ENCODE measurements at places on chromosomes 3 and 15.

DNA sequence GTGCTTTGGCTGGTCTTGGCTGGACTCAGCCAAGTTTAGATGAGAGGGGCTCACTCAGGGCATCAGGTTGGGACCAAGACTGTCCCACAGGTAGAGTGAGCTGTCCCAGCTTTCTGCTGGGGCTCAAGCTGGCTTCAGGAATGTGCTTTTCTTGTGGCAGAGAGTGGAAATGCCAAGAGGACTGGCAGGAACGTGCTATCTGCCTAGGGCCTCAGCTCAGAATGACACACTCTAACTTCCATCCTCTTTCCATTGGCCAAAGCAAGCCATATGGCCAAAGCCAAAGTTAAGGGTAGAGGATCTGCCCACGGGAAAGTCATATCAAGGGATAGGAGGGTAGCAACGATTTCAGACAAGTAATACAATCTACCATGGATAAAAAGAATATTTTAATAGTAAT, 178.8 kb downstream of the ABHD5 start:
- DNase-seq, result peak; percentile 18

DNA sequence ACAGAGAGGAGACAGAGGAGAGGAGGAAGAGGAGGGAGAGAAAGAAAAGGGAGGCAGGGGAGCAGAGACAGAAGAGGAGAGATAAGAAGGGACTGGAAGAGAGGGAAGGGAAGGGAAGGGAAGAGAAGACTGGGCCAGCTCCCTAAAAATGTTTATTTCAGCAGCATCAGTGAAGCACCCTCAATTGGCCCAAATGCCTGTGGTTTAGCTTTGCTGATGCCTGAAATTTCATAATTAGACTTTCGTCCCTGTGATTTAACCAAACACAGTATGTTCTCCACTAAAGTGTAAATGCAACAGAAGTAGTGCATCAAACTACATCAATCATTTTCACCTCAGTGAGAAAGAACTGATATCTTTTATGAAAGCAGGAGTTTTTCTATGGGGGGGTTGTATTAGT, 55.9 kb downstream of the NOX5 start:
- no peak for DNase-seq

DNA sequence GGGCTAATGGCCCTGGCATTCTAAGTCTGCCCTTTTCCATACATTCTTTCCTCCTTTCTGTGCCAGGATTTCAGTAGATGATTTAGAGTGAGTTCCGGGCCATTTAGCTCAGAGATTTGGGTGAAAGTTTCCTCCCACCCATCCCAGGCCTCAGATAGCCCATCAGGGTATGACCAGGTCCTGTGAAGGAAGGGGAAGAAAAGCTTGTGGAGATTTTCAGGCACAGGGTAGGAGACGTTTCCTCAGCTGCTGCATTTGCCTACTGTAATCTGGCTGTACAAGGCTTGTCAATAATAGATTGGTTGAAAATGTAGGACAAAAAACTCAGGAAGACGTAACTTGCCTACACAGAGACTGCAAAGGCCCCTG, 63.2 kb upstream of the BCL6 start:
- DNase-seq, result no peak

- no peak for DNase-seq
Measured at GRCh38 chr15:60283936-60284335, 113.8 kb downstream of the ANXA2 start.

- DNase-seq, result peak; percentile 46
Measured at GRCh38 chr3:149604125-149604875, 53.5 kb downstream of the WWTR1 start.

- DNase-seq, result peak; percentile 34
Measured at GRCh38 chr3:56969851-56970250, 90.6 kb upstream of the SPATA12 start.

DNA sequence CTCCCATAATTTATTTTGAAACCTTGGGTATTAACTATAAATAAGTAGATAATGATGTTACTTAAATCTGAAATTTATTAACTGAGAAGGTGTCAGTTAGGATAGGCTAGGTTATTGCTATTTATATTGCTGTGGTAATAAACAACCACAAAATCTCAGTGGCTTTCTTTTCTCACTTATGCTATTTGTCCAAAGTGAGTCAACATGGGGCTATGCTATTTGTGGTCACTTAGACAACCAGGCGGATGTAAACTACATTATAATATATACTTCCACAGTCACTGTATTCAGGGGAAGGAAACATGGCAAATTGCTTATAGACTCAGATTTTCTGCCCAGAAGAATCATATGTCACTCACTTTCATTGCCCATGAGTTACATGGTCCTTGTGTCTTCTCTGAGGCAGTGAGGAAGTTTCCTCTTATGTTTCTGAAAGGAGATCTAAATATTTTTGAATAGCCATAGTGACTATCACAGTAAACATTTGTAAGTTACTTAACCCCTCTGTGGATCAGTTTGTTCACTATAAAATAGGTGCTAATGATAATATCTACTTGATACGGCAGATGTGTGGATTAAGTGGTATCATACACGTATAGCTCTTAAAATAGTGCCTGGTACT, 19.8 kb downstream of the HMG20A start:
- DNase-seq, result peak; percentile 75

GRCh38 chr3:54120657-54121413, 1.5 kb upstream of the CACNA2D3 start:
- no peak for DNase-seq

DNA sequence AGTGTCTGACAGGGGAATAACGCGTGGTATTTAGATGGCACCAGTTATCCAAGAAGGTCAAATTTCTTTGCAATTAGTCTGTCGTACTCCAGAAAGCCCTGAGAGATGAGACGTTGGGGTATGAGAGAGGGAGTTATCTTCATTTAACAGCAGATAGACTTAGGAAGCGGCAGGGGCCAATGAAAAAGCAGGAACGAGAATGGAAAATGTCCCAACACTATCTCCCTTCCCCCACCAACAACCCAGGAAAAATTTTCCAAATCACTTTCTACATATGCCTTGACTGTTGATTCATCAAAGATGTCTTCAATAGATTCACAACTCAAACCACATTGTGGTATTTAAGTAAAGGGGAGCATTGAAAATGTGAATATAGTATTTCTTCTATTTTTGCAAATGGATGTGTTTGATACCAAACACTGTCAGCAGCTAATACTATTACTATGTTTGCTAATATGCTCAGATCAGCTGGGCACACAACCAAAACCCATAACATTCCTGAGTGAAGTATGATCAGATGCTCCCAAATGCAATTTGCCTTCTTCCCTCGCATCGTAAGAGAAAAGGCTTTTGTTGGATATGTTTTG, 13.3 kb upstream of the GREM1 start:
- DNase-seq, result peak; percentile 93
